ENCODE measurements at places on chromosomes 1 and 21.

DNA sequence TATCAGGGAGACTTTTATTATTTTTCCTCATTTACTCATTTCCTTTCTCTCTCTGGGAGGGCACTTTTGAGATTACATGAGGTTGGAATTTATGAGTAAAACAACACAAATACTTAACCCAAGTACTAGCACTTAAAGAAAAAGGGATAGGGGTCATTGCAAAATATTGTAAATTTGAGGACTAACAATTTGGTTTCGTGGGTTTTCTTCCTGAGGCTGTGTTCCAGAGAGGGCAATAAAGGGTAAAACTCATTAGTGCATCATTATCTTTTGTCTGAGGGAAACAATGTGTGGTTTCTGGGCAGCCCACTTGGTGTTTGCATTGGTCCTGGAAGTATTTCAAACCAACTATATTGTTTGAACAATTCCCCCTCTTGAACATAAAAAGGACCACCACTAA is 96.5 kb downstream of the GREM2 start:
- DNase-seq = no peak

DNA sequence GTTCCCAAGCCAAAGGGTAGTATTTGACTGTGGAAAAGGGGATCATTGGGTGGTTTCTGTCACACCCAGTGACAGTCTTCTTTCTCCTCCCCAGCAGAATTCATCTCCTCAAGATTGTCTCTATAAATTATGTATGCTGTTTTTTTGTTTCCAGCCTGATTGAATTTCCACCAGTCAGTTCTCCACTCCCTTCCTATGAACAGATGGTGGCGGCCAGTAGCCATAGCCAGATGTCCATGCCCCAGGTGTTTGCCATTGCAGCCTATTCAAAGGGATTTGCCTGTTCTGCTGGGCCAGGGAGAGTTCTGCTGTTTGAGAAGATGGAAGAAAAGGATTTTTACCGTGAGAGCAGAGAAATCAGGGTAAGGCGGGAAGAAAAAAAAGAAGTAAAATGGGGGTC is 12.9 kb downstream of the CFAP57 start:
- no peak for DNase-seq

- no peak for DNase-seq
Observed at GRCh38 chr1:43199093-43199726, 27.1 kb downstream of the CFAP57 start.

DNA sequence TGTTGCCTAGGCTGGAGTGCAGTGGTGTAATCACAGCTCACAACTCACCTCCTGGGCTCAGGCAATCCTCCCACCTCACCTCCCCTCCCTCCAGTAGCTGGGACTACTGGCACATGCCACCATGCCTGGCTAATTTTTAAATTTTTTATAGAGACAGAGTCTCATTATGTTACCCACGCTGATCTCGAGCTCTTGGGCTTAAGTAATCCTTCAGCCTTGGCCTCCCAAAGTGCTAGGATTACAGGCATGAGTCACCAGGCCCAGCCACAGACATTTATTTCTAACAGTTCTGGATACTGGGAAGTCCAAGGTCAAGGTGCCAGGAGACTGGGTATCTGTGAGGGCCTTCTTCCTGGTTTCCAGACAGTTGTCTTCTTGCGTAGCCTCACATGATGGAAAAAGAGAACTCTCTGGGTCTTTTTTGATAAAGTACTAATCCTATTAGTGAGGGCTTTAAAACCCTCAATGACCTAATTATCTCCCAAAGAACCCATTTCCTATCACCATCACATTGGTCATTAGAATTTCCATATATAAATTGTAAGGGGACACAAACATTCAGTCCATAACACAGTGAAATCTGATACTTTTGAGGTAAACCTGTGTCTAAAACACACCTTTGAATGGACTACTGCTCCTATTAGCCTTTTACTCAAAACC is 67.9 kb downstream of the PHACTR4 start:
- no peak for DNase-seq

DNA sequence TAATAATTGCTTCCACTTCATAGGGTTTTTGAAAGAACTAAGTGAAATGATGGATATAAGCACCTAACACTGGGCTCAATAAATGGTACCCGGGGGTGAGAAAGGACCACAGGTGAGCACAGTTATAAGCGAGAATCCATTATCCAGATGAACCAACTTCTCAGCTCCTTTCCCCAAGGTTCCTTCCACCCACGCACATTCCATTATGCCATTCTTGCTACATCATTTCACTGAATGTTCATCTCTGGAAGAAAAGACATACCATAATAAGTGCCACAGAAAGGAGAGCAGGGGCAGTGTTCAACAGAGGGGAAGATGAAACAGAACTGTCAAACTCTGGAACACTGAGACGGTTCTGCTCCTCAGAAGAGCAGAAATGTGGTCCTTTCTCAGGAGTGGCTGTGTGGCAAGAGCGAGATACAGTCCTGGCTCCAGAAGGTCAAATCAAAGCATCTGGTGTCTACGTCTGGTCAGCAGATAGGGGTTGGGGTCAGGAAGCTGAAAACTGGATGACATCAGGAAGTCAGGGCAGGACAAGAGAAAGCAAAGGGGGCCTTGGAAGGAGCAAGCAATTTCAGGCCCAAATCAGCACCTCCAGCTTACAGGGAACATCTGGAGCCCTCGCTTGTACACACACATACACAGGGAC is 255.4 kb upstream of the TMEM51 start:
- DNase-seq = no peak

GRCh38 chr1:157025385-157025784 is 20.2 kb downstream of the ARHGEF11 start:
- no peak for DNase-seq

- no peak for DNase-seq
Observed at GRCh38 chr1:182149411-182149965, 88.0 kb upstream of the ZNF648 start.

- no peak for DNase-seq
Observed at GRCh38 chr21:26973226-26973625, 6.3 kb upstream of the ADAMTS5 start.

DNA sequence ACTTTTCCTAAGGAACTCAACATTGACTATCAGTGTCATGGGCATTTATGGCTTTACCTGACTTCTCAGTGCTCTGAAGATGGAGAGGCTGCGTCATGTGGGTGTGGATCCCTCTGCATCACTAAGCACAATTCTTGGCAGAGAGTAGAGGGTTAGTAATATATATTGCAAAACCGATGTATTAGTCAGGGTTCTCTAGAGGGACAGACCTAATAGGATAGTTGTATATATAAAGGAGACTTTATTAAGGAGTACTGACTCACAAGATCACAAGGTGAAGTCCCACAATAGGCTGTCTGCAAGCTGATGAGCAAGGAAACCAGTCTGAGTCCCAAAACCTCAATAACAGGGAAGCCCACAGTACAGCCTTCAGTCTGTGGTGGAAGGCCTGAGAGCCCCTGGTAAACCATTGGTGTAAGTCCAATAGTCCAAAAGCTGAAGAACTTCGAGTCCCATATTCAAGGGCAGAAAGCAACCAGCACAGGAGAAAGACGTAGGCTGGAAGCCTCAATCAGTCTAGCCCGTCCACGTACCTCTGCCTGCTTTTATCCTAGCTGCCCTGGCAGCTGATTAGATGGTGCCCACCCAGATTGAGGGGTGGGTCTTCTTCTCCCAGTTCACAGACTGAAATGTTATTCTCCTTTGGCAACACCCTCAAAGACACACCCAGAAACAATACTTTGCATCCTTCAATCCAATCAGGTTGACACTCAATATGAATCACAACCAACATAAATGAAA is 159.7 kb upstream of the NRIP1 start:
- no peak for DNase-seq

- DNase-seq = no peak
Observed at GRCh38 chr1:23171181-23171755, 2.6 kb upstream of the LUZP1 start.

- DNase-seq = no peak
Observed at GRCh38 chr1:7467476-7468175, 303.5 kb upstream of the VAMP3 start.
